ENCODE measurements at places on chromosomes 7 and 10.

- DNase-seq, result no peak
Observed at GRCh38 chr10:97383159-97383558, 18.0 kb downstream of the RRP12 start.

- DNase-seq, result peak; percentile 28
Observed at GRCh38 chr7:107563081-107563774, 492 bp downstream of the COG5 start.

DNA sequence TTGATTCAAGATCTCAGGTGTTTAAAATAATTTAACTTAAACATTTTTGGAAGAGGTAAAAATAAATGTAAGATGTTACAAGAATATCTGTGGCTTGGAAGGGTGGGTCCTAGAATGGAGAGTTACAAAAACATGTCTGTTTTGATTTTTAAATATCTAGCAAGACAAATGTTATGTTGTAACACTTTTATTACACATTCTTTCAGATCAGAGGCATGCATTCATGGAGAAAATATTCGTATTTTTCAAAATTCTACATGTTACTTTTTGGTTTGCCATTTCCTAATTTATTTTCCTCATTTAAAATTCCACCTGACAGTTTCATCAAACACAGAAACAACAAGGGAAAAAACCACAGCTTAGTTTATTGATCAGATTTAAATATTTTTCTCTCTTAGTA, 10.0 kb downstream of the WBP1L start:
- no peak for DNase-seq

GRCh38 chr10:31921031-31921430, 7.6 kb downstream of the ARHGAP12 start:
- DNase-seq, result no peak

DNA sequence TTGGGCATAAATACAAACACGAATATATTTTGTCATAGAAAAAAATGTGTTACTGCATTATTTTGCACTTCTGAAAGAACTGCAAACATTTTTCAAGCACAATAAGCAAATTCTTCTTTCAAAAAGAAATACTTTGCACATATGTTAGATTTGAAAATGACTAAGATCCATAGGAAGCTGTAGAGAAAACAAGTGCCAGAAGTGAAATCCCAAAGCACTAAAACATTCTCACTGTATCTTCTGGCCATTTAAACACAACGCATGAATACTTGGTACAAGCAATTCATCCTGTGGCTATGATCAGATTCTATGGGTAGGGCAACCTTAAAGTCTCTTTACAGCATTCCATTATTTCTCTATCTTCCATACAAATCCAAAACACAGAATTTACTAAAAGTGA, 225.4 kb upstream of the IMMP2L start:
- DNase-seq, result no peak

GRCh38 chr10:52701647-52702046, 70.9 kb downstream of the MBL2 start:
- DNase-seq, result peak; percentile 0

DNA sequence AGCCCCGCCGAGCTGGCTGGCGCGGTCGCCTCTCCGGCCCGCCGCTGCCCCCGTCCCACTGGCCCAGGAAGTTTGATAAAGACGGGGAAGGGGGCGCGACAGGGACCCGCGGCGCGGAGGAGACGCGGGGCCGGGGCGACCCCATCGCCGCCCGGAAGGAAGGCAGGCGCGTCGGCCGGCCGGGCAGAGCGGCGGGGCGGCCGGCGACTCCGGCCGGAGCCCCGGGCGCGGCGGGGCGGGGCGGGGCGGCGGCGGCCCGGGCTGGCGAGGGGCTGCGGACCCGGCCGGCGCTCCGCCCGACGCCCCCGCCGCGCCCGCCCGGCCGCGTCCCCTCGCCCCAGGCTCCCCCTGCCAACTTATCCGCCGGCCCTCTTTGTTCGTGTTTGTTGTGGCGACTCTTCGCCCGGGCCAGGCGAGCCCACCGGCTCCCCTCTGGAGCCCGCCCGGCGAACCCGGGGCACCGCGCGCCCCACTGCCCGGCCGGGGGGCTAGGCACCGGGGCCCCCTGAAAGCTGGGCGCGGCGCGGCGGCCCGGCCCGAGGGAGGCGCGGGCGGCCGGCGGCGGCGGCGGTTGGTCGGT, 571 bp downstream of the KDM7A start:
- DNase-seq, result peak; percentile 56

Measured in NCI-H1417 (cell line).